ENCODE measurements at places on chromosomes 6 and 20.

GRCh38 chr6:74071214-74071613 is 375.2 kb downstream of the CD109 start:
- DNase-seq: no peak

DNA sequence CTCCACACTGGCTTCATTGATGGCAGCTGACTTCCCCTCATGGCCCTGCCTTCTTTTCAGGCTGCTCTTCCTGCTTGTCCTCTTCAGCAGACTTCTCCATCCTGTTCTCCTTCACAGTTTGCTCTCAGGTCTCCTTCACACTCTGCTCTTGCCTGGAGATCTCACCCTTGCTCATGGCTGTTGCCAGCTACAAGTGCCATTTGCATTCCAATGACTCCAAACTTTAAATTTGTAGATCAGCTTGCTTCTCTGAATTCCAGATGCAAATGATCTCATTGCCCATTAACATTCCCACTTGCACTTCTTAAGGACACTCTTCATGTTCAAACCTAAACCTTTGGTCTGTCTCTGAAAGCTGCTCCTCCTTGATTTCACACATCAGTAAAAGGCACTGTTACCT is 343.0 kb downstream of the QKI start:
- DNase-seq: no peak

DNA sequence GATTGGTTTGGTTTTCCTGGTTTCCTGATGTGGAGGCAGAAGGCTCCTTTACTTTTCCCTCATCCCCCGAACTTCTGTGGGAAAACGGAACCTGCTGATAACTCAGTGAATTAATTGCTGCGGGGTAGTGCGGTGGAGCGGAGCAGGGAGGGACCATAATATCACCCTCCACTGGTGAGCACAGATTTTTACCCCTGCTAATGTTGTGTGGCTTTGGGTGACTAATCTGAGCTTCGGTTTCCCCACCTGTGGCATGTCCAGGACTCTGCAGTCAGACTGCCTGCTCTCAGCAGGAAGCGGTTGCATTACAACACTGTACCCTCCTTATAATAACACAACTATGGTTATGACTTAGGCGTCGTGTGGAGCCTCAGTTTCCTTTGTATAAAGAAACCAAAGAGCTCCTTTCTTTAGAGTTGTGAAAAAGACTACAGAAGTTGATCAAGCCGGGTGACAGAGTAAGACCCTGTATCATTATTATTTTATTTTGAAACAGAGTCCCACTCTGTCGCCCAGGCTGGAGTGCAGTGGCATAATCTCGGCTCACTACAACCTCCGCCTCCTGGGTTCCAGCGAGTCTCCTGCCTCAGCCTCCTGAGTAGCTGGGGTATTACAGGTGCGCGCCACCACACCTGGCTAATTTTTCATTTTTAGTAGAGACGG is 2.2 kb upstream of the ID1 start:
- no peak for DNase-seq

GRCh38 chr6:144179828-144180227 is 29.5 kb downstream of the STX11 start:
- no peak for DNase-seq

DNA sequence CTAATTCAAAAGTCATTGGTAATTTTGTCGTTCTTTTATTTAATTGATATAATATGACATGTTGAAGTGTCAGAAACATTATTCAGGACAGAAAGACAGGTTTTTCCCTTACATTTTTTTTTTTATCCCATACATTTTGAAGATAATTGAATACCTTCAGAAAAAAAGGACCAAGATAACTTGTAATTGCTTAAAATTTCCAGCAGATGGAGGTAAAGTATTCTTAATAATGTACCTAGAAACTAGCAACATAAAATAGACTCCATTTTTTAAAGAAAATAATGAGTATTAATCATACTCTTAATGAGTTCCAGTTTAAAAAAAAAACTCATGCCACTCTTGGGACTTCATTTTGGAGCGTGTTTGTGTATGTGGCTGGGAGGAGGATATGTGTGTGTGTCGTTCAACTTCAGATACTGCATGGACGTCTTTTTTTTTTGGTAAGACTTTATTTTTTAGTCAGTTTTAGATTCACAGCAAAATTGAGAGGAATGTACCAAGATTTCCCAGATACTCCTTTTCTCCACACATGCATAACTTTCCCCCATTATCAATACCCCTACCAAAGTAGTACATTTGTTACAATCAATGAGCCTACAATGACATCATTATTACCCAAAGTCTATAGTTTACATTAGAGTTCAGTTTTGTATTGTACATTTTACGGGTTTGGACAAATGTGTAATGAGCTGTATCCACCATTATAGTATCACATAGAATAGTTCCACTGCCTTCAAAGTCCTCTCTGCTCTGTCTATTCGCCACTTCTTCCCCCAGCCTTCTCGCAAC is 79.4 kb downstream of the ROS1 start:
- peak; percentile 2 for DNase-seq

GRCh38 chr6:139256087-139256486 is 35.7 kb downstream of the TXLNB start:
- no peak for DNase-seq

DNA sequence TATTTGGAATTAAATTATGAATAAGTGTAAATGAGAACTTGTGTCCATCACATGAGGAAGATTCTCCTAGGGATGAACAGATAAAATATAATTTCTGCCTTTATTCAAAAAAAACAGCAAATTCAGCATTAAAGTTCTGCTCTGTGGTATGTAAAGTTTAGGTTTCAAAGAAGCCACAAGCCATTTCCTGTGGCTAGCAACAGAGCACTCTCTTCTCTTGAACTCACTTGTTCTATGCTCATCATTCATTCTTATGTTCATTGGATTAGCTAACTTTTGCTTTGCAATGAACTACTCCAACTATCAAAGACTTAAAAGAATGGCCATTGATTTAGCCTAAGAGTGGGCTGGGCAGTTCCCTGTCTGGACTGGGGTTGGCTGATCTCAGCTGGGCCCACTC is 20.8 kb upstream of the SNRPB2 start:
- DNase-seq: no peak

- no peak for DNase-seq
Observed at GRCh38 chr6:137937834-137938233, 70.8 kb downstream of the TNFAIP3 start.

DNA sequence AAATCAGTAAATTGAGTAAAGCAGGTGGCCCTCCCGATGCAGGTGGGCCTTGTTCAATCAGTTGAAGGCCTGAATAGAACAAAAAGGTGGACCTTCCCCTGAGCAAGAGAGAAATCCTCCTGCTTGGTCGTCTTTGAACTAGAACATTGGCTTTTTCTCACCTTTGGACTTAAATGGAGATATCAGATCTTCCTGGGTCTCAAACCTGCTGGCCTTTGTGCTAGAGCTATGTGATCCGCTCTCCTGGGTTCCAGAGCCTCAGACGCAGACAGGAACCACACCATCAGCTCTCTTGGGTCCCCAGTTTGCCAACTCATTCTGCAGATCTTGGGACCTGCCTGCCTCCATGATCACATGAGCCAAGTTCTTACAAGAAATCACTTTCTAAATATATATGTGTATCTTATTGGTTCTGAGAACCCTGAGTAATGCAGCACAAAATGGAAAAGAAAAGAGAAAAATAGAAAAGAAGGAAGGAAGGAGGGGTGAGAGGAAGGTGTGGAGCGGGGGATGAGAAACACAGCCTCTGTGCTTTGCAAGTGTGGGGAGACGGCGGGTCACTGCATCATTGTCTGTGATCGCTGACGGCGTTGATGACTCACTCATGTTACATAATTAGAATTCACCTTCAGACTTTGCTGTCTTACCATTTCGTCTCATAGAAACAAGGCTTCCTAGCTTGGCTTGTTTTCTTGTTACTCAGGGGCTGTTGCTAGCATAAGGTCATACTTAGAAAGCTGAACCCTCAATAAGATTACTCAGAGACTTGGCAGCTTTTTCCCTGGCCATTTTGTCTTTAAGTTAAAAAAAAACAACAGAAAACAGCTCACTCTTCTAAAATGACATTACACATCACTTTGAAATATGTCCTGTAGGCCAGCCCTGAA is 85.7 kb upstream of the NEDD9 start:
- DNase-seq: no peak

DNA sequence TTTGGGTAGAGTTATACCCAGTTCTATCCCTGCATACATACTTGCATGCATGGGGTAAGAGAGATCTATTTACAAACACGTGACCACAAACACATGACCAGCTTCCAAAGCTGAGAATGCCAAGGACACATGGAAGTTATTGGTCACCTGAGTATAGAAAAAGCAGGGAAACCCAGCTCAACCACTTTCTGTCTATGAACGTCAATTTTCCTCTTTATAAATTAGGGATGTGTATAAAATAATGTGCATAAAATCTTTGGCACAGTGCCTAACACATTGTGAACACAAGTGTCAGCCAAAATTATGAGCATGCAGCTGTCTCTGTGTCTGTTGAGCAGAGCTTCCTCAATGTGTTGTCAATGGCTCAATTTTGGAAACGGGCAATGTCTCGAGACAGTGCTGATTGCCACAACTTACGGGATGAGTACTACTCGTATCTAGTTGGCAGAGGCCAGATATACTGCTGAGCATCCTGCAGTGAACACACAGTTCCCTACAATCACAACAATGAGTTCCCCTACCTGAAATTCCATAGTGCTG is 44.9 kb downstream of the TPD52L1 start:
- no peak for DNase-seq

DNA sequence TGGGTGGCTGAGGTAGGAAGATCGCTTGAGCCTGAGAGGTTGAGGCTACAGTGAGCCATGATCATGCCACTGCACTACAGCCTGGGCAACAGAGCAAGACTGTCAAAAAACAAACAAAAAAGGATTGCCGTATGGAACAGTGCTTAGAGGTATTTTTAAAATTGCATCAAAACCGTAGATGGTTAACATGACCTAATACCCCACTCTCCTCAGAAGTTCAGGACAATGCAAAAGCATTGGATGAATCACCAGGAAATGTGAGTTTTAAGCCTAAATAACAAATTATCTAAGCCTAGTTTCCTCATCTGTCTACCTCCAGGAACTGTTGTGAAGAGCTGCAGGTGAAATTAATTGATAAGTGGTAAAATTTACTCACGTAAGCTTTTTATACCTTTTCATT is 123.8 kb upstream of the ID4 start:
- DNase-seq: no peak

- no peak for DNase-seq
Observed at GRCh38 chr20:31759836-31760518, 20.9 kb downstream of the TPX2 start.

- DNase-seq: peak; percentile 30
Observed at GRCh38 chr20:57211908-57212533, 54.4 kb downstream of the BMP7 start.

DNA sequence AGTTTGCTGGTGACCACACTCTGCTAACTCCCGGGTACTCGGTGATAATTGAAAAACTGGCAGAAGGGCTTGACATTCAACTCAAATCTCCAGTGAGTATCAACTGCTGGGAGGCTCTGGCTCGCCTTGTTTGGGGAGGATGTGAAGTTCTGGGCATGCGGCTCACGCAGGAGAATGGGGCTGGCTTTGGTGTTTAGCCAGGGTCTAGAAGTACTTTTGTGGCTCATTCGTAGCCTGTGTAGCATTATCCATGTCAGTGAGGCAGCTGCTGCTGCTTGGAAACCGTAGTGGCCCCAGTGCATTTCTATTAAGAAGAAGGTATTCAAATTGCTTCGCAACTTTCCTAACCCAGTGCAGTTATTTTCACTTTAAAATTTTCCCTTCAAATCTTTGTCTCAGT is 52.2 kb downstream of the KDM1B start:
- no peak for DNase-seq

DNA sequence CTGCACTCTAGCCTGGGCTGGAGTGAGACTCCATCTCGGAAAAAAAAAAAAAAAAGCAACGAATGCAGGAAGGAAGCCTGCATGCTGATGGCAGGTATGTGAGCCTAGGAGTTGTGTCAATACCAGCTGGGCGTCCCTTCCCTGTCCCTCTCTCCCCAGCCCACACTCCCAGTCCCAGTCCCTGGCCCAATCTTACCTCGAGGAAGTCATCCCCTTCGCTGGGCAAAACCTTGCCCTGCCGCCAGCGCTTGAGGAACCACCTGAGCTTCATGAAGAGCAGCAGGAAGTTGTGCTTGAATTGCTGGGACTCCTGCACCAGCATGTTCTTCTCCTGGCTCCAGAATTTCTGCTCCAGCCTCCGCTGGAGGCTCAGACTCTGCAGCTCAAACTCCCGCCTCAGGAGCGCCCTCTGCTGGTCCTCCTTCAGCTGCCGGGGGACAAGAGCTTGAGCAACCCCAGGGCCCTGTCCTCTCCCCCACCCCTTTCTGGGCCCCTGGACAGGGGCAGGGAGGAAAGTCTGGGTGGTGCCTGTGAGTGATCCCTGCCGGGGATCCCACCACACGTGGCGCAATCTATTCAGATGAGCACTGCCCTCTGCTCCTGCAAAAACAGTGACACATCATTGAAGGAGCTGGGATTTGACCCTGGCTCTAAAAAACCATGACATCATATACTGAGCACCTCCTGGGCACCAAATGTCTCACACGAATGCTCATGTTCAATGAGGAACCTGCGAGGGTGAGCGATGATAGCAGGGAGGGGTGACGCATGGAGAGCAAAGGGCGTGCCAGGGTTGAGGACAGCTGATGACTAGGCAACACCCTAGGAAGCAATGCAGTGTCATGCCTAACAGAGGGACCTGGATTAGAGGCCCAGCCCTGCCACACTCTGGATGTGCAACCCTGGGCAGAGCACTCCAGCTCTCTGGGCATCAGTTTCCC is 35.0 kb upstream of the DSN1 start:
- DNase-seq: no peak

DNA sequence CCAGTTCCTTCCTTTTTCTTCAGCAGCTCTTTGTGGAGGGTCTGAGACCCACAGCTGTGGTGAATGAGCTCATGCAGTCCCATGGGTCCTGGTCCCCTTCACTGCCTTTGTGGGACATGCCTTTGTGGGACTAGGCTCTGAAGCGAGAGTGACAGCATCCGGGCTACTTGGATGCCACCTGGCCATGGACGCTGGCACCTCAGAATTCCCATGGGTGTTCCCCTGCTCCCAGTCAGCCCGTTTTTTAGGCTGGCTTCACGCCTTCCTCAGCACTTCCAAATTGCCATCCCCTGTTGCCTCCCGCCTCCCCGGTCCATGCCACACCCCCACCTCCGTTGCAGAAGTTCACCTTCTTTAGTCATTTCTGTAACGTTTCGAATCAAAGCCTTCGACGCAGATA is 45.1 kb downstream of the RAMACL start:
- no peak for DNase-seq

- no peak for DNase-seq
Observed at GRCh38 chr20:675453-676314, at the start of gene SCRT2. Gene SCRT2 (minus strand): TSS chr20:675802. CDS start chr20:675601, 201 bp downstream.
